Fibroblast of skin of right biceps (primary cell): ENCODE measurements at places on chromosomes 6 and 20.
A peak's percentile ranks its signal among the peaks of the same experiment; 100 is the strongest.

GRCh38 chr20:63093966-63094766 lies 87.4 kb upstream of the BHLHE23 start:
- no peak for DNase-seq

DNA sequence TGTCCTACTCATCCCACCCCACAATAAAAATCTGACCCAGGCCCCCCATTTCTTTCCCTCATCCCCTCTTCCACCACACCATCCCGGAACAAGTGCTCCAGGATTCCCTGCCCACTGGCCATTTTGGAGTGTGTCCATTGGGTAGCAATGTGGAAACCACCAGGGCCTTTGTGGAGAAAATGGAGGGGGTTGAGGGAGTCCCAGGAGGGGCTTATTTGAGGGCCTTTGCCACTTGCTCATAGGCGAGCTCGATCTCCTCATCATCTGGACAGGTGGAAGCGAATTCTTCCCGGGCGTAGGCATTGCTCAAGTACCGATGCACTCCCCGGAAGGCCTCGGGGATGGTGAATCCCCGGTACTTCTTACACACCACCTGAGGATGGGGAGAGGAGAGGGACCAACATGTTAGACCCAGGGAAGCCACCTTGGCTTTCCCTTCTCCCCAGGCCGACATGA lies 1.6 kb upstream of the DDAH2 start:
- DNase-seq: no peak

GRCh38 chr6:12595161-12595811 lies 121.3 kb upstream of the PHACTR1 start:
- peak; percentile 74 for DNase-seq

- peak; percentile 45 for DNase-seq
Observed at GRCh38 chr6:90413867-90414266, 117.2 kb upstream of the BACH2 start.

DNA sequence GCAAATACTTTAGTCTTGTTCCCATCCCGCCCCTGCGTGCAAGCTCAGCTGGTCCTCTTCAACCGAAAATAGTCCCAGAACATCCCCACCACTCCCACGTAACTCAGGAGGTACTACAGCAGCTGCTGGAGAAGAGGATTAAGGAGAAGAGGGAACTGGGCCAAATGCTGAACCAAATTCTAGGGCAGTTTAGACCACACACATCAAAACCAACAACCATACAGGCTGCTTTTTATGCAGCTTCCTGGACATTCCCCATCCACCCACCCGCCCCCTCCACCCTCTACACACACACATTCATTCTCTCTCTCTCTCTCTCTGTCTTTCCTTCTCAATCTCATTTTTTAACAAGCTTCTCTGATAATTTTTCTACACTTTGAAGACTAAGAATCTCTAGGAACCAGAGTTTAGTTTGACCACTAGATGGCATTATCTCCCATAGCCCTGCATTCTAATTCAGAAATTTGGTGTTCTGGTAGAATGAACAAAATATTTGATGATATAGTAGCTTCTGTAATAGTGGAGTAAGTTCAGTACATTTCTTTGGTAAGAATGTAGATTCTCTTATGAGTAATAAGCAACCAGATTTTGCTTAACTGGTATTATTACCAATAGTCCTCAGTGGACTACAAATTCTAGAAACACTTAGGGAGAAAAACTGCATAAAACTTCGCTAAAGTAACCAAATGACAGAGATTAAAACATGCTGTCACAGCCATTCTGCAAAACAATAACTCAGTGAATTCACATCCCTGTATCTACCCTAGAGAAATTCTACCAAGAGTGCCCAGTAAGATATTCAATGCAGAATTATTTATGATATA lies 52.1 kb upstream of the BEND6 start:
- peak; percentile 69 for DNase-seq

DNA sequence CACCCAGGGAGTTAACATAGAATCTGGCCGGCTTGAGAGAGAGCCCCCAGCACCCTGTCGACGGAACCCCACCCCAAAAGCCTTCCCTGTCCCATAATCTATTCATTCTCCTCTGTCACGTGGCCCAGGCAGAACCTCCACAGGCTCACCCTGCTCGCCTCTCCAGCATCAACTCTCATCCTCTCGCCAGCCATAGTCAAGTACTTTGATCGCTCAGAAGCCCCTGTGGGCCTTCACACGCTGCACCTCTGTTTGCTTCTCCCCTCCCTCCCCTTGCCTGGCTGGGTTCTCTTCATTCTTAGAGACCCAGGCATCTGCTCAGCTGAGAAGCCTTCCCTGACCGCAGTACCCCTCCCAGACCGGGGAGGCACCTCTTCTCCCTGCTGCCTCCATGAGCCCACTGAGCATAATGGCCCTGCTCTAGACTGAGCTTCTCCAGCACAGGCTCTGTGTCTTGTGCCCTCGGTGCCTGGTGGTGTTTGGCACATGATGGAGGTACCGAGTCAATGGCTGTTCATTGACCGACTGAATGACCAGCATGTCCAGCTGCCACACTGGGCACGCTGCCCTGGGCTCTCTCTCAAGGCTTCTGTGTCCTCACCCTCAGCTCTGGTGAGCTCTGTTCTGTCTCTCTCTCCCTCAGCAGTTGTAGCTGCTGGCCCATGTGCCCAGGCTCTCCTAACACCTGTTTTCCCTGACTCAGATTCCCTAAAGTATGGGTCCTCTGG lies 33.7 kb downstream of the PKIG start:
- DNase-seq: no peak

DNA sequence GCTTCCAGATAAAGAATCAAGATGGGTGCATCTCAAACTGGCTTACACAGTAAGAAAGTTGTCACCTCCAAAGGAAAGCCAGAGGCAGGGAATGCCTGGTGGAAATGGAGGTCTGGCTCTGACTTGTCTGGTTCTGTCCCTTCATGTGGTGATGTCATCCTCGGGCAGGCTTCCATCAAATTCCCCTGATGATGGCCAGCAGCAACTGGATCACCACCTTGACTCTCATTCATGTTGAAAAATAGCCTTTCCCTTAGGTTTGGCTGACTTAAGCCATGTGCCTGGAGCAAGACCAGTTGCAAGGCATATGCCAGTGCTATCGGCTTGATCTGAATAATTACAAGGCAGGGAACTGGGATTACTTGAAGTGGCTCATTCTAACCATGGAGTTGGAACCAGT lies 28.8 kb downstream of the IMPG1 start:
- no peak for DNase-seq

GRCh38 chr6:116434056-116434725 lies 27.0 kb upstream of the CALHM6 start:
- DNase-seq: no peak

DNA sequence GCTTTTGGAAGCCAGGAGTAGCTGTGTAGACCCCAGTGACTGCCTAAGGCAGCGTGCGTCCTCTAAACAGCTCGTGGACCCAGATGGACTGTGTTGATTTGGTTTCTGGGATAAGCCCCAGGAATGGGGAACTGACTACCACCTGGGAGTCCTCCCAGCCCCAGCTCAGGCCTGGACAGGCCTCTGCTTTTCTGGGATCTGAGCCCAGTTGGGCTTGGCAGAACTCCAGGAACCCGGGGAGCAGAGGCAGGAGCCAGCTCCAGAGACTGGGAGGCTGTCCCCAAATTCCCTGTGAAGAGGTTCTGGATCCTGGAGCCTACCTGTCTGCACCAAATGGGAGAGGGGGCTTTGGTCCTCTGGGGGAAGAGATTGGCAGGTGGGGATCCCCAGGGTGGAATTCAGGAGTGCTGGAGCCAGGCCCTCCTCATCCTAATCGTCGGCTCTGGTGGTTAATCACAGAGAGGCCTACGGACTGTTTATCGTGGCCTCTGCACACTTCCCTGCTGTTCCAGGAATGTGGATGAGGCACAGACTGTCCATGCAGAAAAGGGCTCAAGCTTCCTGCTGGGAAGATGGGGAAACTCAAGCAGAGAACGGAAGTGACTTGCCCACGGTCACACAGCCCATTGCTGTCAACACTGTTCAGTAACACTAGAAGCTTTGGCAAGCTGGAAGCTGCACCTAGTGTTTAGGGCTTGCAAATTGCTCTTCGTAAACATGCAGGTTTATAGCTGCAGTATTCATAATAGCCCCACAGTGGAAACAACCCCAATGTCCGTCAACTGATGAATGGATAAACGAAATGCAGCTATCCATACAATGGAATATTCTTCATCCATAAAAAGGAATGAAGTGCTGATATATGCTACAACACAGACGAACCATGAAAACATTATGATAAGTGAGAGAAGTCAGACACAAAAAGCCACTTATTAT lies 100.6 kb downstream of the KCNB1 start:
- peak; percentile 43 for DNase-seq

- peak; percentile 64 for DNase-seq
Observed at GRCh38 chr20:59495894-59496510, 108.3 kb upstream of the PHACTR3 start.

DNA sequence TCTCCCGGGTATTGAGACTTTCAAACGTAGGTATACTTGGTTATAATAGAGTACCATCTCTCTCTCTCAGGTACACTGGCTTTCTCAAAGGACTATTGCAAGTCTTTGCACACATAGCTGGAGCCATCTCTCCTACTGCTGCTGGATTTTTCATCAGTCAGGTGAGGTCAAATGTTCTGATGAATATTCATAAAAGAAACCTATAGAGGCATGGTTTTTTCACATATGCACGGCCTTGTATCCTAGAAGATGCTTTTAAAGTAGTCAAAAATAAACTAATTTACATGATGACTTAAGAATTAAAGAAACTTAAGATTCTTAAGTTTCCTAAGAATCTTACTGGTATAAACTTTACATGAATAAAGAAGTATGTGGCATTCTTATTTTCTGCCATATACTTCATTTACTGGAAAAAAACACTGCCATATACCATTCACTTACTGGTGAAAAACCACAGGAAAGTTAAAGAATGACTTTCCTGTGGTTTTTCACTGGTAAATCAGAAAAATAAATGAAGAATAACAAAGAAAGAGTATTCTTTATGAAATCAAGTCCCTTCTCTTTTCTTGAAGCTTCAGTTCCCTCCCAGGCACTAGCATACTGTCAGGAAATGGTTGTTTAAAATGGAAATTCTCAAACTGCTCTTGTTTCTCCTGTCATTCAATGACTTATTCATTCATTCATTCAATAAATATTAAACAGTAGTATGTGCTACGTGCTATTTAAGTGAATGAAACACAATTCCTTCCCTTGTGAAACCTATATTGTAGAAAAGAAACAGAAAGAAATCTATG lies 23.5 kb downstream of the SLC17A4 start:
- DNase-seq: no peak

DNA sequence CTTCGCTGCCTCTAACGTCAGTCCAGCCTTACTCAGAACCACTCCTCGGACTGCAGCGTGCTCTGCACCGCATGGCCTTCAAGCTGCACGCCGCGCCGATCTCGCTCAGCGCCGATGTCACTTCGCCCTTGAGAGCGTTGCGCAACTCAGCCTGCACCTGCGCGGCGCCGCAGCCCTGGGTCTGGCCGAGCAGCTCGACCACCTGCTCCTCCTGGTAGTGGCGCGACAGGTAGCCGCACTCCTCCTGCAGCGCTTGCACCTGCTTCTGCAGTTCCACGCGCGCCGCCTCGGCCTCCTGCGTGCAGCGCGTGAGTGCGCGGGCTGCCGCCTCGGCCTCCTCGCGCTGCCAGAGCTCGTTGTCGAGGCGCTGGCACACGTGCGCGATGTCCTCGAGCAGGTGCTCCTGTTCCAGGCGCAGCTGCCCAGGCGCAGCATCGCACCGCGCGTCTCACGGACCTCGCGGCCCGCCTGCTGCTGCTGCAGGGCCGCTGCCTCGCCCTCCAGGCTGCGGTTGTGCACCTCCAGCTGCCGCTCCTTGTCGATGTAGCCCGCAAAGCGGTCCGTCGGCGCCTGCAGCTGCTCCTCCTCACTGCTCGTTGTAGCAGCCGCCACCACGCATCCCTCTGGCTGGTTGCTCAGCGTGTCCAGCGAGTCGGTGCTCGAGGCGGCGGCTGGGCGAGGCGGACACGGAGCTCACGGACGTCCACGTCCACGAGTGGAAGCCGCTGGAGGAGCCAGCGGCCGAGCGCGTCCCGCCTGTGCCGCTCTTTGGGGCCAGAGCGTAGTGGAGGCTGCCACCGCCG lies 380.6 kb upstream of the CHD6 start:
- no peak for DNase-seq

GRCh38 chr20:41178495-41178894 lies 41.2 kb downstream of the PLCG1 start:
- DNase-seq: no peak

DNA sequence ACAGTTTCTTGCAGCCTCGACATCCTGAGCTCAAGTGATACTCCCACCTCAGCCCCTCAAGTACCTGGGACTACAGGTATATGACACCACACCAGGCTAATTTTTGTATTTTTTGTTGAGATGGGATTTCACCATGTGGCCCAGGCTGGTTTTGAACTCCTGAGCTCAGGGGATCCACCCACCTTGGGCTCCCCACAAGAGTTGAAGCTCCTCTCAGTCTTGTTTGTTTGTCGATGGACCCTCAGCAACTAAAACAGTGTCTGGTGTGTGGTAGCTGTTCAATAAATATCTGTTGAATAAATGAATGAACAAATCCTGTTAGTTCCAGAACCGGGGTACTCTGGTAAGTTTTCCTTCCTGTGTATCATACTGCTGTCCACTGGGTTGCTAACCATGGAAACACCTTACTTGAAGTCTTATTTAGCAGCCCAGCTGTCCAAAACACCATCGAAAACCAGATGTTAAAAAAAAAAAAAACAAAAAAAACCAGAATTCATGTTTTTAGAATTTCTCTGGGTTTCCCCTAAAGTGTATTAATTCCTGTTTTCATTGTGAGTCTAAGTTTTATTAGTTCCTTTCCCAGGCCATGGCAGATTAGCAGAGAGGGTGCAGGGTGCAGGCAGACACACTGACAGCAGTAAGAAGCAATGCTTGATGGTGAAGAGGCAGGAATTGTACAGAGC lies 7.8 kb upstream of the EZR start:
- no peak for DNase-seq

DNA sequence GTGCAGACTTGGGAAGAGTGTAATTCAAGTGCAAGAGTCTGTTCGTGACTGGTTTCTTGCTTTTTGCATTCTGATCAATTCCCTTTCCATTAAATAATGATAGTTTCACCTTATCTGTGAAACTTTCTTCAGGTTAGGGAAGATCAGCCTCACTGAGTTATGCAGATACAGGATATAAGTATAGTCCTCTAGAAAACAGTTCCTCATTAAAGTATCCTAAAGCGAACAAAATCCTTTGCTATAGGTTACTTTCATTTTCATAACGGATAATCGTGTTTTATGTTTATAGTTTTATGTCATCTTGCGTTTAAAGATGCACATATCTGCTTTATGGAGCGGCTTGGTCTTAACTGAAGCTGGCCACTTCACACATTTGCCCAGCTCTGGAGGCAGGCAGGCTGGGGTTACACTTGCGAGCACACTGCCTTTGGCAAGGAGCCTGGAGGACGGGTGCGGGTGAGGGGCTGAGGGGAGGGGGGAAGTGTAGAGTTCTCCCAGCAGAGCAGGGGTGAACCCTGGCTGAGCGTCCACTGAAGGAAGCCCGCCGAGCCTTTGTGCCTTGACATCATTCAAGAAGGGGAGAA lies 123.5 kb upstream of the IFNGR1 start:
- no peak for DNase-seq

- no peak for DNase-seq
Observed at GRCh38 chr20:42197599-42197998, 579.4 kb upstream of the CHD6 start.

DNA sequence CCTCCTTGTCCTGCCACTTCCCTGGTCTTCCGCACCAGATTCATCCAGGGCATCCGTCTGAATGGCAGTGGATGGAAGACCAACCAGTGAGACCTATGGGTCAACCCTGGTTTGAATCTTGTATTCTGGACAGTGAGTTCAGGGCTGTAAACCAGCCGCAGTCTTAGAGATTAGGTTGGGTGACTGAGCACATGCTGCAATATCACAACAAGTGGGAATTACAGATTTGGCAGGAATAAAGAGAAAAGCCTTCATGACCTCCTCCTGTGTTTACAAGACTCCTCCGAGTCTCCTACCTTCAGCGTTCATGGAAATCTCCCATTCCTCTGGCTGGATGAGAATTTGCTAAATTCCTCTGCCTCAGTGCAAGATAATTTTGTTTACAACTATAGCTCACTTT lies 9.9 kb downstream of the ECI2 start:
- peak; percentile 12 for DNase-seq
